ENCODE measurements at places on chromosomes 2 and 18.

DNA sequence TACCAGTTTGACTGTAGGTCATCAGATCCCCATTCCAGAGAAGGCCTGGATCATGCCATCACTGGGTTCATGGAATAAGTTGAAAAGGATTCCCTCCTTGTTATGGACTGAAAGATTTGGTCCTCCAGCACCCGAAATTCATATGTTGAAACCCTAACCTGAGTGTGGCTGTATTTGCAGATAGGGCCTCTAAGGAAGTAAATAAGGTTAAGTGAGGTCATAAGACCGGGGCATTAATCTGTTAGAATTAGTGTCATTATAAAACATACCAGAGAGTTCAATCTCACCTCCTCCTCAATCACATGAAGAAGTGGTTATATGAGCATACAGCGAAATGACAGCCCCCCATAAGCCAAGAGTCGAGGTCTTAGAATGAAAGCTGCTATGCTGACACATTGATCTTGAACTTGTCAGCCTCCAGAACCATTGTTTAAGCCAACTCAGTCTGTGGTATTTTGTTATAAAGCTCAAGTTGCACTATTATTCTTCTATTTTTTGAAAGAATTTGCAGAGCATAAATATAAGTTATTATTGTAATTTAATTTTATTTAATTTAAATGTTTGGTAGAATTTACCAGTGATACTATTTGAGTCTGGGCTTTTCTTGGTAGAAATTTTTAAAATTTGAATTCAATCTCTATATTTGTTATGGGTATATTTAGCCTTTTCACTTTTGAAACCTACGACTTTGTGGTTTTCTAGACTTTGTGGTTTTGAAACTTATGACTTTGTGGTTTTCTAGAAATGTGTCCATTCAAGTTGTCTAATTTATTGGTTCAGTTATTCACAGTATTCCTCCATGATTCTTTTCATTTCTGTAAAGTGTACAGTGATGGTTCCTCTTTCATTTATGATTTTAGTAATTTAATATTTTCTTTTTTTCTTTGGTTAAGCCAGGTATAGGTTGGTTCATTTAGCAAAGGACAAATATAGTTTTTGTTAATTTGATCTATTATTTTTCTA, 1206.7 kb upstream of the CDH2 start:
- no peak for DNase-seq

DNA sequence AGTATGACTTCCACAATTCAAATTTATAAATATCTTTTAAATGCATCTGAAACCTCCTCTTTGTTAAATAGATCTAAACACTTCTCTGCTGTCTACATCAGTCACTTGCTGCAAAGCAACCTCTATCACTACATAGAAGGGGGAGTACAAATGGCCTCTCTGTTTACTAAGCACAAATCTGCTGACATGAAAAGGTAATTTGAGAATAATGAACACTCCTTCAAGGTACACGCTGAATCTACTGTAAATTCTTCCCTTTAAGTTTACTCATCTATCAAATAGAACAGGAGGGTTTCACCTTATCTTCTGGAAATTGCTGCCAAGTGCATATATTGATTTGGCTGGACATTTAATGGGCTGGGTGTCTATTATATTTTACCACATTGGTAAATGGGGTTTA, 879.6 kb downstream of the SUCLG1 start:
- no peak for DNase-seq

GRCh38 chr2:78870343-78870967, 155.0 kb upstream of the REG3G start:
- DNase-seq = no peak

GRCh38 chr2:57906152-57906732, 140.4 kb upstream of the VRK2 start:
- DNase-seq = no peak

DNA sequence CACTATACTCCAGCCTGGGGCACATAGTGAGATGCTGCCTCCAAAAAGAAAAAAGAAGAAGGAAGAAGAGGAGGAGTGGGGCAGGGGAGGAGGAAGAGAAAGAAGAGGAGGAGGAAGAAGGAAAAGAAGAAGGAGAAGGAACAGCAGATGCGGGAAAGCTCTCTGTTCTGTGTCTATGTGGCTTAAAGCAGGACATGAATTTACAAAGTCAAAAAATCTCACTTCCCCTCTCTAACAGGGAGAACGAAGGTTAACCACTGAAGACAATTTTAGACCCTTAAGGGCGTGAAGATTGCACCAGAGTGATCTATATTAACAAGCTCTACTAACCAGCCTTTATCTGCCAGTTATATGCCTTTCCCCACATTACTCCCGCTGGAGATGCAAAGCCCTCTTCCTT, 258.9 kb downstream of the METTL4 start:
- no peak for DNase-seq

- DNase-seq = no peak
Observed at GRCh38 chr18:44025421-44025820, 655.3 kb upstream of the SETBP1 start.

GRCh38 chr2:98308532-98308931, 37.7 kb upstream of the CNGA3 start:
- no peak for DNase-seq

- no peak for DNase-seq
Observed at GRCh38 chr2:62743506-62743905, 38.0 kb downstream of the EHBP1 start.

DNA sequence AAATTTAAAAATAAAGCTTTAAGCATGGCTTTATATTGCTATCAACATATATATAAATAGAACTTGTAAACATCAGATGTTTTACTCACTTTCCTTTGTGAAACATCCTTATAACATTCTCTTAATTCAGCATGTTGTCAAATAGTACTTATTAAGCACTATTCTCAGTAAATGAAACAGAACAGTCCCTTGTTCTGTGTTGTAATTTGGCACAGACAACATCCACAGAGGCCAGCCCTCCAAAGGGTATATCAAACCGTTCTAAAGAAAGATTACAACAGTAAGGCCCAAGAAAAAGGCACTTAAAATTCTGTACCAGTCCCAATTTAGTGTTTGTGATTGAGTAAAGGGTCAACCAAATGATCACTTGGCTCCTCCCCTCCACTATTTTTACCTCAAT, 46.0 kb downstream of the GAREM1 start:
- no peak for DNase-seq

GRCh38 chr2:45006041-45006941, 3.0 kb downstream of the SIX2 start:
- DNase-seq = no peak

DNA sequence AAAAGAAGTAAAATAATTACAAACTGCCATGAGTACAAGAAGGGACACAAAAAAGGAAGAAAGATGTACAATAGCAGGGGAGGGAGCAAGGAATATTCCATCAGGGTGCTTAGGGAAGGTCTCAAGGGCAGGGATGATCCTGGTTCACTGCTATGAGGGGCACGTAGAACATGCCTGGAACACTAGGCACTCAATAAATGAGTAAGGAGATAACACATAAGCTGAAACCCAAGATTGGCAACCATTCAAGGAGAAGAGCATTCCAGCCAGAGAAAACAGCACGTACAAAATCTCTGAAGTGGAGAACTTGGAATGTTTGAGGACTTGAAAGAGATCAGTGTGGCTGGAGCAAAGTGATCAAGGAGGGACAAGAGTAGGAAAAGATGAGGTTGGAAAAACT, 103.2 kb downstream of the FAM161A start:
- no peak for DNase-seq

GRCh38 chr2:26852405-26853306, 4.7 kb downstream of the DPYSL5 start:
- DNase-seq = no peak

- DNase-seq = no peak
Observed at GRCh38 chr2:184357033-184357432, 241.3 kb upstream of the ZNF804A start.

GRCh38 chr2:176461098-176461808, 192.0 kb downstream of the MTX2 start:
- DNase-seq = no peak

GRCh38 chr2:231554748-231555545, 24.7 kb upstream of the NMUR1 start:
- no peak for DNase-seq

DNA sequence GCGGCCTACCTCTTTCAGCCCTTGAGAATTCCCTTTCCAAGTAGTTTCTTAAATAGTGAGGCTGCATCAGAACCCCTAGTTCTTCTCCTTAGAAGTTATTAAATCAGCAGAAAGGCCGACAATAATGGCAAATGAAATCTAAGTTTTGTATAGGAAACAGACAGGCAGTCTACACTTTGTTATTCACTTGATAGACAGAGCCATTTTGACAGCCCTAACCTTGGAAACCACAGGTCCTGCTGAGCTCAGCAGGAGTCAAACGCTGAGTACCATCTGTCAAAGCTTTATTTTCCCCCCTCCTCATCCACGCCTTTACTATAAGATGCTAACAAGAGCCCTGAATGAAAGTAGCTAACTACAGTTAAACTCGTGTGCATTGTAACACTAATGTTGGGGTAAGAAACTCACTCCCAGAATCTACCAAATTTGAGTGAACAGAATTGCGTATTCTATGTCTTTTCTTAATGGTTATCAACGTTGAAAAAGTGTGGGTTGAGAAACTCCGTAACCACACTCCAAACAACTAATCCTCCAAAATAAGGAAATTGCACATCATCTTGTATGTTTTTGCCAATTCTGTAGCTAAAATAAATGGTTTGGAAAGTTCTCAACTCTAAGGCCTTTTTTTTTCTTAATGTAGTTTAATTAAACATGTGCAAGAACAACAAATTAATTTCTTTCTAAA, 90.6 kb upstream of the EFEMP1 start:
- DNase-seq = no peak

- no peak for DNase-seq
Observed at GRCh38 chr2:169093535-169093934, 24.2 kb downstream of the DHRS9 start.

DNA sequence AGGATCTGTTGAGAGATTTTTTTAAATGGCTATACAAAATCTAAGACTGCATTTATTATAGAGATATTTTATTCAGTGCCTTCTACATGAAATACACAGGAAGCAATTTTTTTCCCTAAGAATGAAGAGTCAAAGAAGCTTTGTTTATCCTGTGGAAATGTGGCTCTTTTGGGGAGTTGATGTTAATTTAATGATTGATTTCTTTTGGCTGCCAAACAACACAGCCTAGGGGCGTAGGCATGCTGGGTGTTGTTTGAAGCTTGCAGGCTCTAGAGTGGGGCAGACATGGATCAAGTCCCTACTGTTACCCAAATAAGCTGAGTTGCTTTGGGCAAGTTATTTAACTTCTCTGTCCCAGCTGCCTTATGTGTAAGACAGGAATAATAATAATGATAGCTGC, 21.1 kb upstream of the PLEK start:
- no peak for DNase-seq

DNA sequence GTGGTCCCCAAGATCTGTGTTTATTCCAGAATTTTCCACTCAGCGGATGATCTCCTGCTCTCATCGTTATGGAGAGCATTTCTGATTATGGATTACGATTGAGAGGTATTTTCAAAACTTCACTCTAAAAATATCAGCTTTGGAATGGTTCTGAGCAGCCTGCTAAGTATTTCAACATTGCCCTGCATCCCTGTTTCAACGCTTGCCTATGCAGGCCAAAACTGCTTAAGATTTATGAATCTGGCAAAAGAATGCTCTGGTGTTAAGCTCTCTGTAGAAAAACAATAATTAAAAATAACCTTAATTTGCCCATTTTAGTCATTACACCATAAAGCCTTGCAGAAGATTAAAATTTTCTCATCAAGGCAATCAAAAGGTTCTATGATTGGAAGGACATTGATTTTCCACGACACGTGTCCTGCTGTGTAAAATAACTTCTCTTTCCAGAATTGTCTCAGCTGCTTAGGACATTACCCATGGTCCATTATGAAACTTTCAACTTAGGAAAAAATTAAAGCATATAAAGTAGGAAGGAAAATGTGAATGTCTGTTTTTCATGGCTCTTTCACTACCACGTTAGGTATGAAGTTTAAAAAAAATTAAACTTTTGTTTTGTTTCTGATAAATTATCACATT, 229.9 kb downstream of the ACKR3 start:
- DNase-seq = no peak

DNA sequence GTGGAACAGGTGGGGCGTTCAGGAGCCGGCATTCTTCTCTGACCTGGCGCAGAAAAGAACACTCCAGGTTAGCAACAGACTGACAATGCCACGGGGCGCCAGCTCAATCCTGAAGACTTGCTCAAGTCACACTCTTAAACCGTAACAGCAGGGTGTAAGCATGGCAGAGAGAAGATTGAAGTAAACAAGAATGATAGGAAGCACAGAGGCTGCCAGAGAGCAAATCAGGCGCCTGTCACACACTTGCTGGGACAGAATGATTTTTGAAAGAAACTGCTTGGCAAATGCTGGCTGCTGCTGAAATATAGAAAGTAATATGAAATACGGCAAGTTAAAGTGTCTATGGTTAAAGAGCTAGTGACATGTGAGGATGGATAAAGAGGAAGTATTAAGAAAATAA, 80.5 kb downstream of the MEP1B start:
- DNase-seq = no peak

DNA sequence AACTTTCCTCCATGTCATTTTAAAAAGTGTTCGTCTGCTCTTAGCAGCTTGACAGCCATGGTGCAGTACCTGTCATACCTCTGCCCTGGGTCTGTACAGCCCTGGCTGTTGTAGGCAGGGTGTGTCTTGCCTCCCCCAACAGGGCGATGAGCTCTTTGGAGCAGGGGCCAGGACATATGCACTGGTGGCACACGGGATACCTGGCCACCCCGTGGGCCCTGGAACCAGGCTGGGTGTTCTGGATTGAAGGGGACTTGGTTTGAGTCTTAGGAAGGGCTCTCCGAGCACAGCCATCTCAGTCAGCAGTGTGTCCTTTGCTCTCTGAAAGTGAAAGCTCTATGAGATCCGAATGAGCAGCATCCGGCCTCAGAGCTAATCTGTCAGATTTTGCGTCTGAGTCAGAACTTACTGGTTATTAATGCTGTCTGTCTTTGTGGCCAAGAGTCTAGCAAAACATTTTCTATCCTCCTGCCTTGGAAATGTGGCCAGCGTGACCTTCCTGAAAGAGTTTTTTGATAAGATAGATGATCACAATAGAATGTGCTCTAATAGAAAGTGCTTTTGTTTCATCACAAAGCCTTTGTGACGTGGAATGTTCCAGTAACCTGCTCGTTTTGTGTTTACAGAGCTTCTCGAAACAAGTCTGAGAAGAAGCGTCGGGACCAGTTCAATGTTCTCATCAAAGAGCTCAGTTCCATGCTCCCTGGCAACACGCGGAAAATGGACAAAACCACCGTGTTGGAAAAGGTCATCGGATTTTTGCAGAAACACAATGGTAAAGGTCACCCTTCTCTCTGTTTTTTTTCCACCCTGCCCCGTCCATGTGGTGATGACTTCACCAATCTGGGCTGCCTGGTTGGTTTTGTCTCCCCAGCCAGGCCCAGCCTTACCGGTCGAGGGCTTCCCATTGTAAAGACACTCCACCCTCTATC, 77.3 kb upstream of the RPL31 start:
- DNase-seq = no peak

- no peak for DNase-seq
Observed at GRCh38 chr2:5064687-5065086, 627.5 kb upstream of the SOX11 start.

DNA sequence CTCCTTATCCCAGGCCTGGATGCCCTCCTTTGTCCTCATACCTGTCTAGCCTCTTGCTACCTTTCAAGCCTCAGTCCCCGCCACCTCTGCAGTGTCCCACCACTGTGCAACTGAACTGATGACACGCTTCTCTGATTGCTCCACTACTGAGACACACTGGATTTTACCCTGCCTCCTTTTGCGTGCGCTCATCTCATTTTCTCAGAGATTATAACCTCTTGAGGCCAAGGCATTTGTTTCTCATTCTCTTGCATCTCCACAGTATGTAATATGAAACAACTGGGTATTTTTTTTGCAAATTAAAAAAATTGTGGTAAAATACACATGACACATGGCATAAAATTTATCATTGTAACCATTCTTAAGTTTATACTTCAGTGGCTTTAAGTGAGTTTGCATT, 95.4 kb downstream of the PRKCE start:
- no peak for DNase-seq

GRCh38 chr2:222127660-222128059, 171.1 kb downstream of the PAX3 start:
- no peak for DNase-seq
